ENCODE measurements at places on chromosomes 4 and X.

GRCh38 chr4:174210952-174211490, 72.4 kb downstream of the FBXO8 start:
- no peak for DNase-seq

DNA sequence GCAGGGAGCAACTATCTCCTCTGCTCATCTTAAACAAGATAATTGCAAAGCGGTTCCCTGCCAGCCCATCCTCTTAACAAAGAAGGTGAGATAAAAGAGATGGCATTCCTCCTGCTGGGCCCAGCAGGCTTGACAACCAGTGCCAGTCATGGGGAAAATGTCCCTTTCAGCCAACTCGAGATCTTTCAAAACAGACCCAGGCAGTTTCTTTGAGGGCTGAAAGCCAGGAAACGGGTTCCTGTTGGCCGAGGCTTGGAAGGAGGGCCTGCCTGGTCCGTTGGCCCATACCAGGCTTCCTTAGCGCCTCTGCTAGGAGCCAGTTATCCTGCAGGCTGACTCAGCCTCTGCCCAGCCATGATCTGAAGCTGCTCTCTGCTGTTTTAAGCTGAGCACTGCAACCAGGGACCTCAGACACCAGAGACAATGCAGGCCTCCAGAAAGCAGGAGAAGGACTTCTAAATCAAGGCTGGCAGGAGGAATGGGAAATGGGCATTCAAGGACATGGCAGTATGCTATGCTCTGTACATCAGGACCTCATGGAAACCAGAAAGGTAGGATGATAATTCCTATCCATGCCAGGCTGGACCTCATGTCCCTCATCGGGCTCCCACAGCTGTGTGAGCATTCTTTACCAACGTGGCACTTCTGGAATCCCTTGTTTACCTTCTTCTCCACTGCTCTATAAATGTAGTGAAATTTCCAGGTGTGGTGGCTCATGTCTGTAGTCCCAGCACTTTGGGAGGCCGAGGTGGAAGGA, 42.4 kb upstream of the SLC2A9 start:
- peak; percentile 24 for DNase-seq

DNA sequence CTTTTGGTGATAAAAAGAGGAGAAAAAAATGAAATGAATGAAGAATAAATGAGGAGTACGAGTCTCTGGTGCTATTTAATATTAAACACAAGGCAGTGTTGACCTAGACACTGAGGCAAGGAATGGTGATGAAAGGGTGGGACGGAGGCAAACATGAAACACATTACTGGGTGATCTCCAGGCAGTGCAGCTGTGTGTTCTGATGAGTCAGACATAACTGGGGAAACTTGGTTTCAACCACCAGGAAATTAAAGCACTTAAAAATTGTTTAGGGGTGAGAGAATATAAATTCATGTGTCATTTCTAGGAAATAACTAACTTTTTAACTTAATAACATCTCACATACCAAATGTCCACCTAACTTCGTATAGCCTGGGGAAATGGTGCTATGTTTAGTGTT, 19.7 kb upstream of the CXCL6 start:
- peak; percentile 62 for DNase-seq

- peak; percentile 48 for DNase-seq
These were observed 111.7 kb upstream of the TAPT1 start for GRCh38 chr4:16337936-16338335.

GRCh38 chr4:128913228-128913627, 103.7 kb downstream of the JADE1 start:
- DNase-seq, result no peak

DNA sequence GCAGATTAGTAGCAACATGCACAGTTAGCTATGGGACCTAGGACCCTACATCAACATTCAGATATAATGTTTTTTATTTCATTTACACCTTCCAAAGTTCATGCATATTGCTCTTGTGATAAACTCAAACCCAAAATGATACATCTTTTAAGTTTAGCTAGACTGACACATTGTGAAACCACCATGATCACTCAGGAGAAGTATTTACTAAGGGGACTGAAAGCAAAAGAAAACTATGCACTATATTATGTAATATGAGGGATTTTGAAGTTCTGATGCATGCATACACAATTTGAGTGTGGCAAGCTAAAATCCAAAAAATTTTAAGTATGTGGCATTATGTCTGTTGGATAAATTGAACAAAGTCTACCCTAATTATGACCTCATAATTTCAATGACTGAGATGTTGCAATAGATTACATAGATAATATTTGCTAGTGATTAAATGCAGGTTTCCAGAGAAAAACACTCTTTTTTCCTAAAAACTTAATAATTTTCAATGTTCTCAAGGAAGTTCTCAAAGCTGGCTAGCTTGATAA, 914.8 kb upstream of the GRIA3 start:
- no peak for DNase-seq

DNA sequence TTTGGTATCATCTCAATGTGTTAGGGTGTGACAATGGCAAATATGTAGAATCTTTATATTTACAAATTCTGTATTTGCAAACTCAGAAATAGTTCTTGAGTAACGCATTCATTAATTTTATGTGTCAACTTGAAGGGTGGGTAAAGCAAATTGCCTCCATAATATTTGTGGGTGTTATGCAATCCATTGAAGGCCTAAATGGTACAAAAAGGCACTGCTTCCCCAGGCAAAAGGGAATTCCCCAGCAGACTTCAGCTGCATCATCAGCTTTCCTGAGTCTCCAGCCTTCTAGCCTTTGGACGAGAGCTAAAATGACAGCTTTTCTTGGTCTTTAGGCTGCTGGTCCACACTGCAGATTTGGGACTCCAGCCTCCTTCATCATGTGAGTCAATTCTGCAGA, 292.2 kb upstream of the PCDH7 start:
- DNase-seq, result no peak

DNA sequence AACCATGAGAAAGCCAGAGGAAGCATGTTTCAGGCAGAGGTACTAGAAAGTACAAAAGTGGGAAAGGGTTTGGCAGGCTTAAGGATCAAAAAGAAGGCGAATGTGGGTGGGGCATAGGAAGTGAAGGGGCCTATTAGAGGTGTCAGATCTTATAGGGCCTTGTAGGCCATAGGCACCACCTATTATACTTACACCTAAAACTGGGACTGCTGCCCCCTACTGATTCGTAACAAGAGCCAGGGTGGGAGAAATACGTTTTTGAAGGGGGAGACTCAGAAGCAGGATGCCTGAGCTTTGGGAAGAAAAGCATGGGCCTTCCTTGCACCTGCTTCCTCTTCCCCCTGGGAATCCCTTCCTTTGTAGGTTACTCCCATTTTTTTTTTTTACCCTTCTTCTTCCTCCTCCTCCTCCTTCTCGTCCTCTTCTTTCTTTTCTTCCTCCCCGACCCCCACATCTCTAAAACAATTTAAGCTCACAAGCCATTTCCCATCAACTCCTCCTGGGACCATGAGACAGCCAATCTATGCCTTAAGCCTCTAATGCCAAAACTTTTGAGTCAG, 40.7 kb upstream of the GPC3 start:
- DNase-seq, result no peak

GRCh38 chr4:114161809-114162208, 182.4 kb upstream of the ARSJ start:
- no peak for DNase-seq

DNA sequence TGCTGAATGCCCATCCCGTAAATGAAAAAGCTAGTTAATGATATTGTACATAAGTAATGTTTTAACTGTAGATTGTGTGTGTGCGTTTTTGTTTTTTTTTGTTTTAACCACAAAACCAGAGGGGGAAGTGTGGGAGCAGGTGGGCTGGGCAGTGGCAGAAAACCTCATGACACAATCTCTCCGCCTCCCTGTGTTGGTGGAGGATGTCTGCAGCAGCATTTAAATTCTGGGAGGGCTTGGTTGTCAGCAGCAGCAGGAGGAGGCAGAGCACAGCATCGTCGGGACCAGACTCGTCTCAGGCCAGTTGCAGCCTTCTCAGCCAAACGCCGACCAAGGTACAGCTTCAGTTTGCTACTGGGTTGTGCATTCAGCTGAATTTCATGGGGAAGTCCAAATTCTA, at the start of gene SPP1:
SPP1 (plus strand) TSS at position 249 of the 400 bp plus-strand sequence. CDS start 1,182 bp downstream, outside the sequence.
- DNase-seq, result peak; percentile 98

DNA sequence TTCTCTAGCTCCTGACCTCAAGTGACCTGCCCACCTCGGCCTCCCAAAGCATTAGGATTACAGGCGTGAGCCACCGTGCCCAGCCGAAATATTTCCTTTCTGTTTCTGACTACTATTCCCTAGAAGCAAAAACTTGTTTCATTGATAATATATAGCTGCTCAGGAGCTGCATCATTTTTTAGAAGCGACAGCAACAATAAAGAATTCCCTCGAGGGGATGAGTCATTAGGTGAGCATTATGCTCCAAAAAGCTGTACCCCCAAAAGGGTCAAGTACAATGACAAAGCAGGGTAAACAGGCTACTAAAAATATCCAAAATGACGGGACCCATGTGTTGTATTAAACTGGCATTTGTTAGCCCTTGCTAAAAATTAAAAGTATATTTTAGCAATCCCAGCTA, 67.0 kb downstream of the RBM47 start:
- no peak for DNase-seq

DNA sequence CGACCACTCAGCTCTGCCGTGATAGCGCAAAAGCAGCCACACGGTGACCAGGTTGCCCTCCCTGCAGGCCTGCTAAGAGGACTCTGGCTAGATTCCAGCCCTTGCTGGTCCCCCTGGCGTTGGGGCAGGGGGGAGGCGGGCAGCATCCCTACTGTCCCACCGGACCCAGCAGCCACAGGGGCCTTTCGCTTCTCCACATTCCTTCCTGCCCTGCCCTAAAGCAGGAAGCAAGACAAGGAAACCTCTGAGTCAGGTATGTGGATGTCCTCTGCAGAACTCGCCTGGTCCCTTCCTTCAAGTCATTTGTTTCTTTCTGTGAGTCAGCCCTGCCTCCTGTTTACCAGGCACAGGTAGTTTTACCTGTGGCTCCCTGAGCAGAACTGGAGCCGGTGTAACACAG, 60.2 kb upstream of the CLDN34 start:
- DNase-seq, result no peak

GRCh38 chr4:22814906-22815305, 122.2 kb downstream of the GBA3 start:
- DNase-seq, result no peak

DNA sequence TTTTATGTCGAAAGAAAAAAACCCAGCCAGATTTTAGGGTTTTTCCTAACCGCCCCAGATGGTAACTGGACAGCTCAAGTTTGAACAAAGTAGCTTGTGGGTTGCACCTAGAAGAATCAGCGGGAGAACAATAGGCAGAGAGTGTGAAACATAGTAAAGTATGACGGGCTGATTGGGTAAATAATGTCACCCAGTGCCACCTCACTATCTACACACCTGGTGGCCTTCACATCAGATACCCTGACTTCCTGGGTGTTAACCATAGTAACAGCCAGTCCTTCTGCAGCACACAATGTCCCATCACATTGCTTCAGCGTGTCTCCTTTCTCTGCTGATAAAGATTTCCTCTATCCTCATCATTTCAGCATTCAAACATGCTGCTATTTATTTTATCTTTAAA, 159.1 kb upstream of the HS3ST1 start:
- no peak for DNase-seq

DNA sequence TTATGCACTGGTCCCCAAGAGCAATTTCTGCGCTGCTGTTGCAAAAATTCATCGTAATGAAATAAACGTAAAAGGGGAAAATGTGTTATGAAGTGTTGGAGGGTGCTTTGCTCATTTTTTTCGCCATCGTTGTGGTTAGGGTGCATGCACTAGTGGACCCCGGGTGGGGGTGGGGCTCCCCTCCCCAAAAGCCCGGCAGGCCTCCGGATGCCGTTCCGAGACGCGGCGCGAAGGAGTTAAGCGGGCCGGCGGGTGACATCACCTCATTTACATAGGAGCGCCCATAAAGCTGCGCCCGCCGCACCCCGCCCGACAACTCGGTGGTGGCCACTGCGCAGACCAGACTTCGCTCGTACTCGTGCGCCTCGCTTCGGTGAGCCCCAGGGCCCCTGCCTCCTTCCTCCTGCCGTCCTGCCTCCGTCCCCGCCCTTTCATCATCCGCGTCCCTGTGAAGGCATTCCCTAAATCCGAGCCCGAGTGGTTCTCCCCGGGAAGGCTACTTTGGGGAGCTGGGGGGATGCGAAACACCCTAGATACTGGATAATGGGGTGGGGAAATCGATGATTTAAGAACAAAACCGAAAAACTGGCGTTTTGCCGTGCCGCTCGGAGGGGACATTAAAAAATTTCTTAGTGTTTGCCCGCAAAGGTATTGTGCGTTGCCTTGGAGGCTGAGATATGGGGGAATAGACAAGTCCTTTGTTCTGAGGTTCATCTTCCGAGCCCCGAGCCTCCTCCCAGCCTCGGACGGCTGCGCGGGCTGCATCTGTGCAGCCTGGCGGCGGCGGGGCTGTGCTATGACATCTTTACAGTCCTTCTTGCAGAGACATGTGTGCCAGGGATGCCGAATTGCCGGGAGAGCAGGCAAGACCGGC, at the start of gene TMSB4X:
TMSB4X (plus strand) TSS at position 315 of the 874 bp plus-strand sequence.
- DNase-seq, result peak; percentile 64

- no peak for DNase-seq
These were observed 22.0 kb upstream of the SUPT20HL2 start for GRCh38 chrX:24335871-24336270.

DNA sequence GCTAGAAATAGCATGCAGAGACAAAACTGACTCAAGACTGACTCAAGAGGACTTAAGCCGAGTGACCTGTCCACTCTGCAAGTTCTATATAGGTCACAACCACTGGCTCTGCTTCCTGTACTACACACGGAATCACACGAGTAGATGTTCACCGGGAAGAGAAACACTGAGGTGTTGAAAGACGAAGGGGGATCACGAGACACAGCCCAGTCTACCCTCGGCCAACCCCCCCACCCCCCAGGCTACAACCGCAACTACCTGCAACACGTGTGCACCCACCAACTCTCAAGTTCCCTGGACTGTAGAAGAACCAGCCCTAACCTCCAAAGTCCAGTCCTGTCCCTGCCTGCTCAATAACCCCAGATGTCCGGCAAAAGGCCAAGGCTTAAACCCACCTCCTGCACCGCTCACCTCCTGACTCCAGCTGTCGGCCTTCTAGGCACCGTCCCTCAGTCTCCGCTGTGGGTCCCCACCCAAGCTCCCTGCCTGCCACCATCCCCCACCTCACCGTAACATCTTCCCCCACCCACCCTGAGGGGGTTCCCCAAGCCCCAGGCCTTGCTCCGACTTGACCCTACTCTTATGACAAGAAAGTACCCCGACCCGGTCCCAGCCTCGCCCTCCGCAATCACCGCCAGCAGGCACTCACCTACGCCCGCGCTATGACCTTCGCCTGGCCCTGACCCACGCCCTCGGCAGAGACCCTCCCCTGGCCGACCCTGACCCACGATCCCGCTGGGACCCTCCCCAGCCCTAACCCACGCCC, 739 bp downstream of the GAK start:
- no peak for DNase-seq

DNA sequence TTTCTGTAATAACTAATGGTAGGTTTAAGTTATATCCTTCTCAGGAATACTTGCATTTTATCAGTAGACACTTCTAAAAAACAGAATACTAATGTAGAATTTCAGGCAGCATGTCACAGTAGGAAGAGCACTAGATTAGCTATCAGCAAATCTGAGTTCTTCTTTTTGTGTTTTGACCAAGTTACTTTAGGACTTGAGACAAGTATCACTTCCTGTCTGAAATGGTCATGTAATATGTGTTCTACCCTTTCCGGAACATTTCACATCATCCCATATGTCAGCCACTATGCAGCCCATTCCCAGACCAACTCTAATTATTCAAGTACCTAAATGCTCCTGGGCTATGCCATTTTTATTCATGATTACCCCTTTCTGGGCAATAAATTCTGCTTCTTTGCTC, 401.8 kb upstream of the RPS6KA3 start:
- DNase-seq, result no peak

- DNase-seq, result no peak
These were observed 30.6 kb downstream of the CLCN4 start for GRCh38 chrX:10187421-10187820.
